ENCODE measurements at places on chromosomes 7 and 10.

DNA sequence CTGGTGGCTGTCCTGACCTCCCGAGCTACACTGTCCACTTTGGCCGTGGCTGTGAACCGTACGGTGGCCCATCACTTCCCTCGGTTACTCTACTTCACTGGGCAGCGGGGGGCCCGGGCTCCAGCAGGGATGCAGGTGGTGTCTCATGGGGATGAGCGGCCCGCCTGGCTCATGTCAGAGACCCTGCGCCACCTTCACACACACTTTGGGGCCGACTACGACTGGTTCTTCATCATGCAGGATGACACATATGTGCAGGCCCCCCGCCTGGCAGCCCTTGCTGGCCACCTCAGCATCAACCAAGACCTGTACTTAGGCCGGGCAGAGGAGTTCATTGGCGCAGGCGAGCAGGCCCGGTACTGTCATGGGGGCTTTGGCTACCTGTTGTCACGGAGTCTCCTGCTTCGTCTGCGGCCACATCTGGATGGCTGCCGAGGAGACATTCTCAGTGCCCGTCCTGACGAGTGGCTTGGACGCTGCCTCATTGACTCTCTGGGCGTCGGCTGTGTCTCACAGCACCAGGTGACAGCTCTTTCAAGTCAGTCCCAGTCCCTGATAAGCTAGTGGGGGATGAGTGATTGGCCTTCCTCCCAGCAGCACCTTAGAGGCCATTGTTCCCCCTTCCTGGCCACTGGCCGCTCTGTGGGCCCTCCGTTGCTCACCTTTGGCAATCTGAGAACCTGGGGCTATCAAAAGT is 3.0 kb downstream of the CHPF2 start:
- DNase-seq = no peak

DNA sequence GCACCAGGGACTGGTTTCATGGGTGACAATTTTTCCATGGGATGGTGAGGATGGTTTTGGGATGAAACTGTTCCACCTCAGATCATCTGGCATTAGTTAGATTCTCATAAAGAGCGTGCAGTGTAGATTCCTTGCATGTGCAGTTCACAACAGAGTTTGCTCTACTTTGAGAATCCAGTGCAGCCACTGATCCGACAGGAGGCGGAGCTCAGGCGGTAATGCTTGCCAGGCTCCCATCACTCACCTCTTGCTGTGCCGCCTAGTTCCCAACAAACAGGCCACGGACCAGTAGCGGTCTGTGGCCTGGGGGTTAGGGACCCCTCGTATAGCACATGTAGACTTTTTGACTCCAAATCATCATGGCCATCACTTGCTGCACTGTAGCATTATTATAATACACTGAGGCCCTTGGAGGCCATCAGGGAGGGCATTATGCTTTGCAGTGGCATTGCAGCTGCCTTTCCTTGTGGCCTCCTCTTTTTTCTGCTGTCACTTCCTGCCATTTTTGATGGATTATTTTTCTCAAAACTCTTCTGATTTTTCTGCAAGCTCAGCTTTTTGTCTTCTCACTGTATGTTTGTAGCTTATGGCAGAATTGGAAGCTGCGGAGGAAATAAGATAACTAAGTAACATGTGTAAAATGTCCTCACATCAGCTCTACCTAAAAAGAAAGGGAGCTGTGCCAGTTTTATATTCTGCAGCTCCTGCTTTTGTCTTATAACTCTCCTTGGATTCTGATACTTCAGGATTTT is 18.5 kb downstream of the CSGALNACT2 start:
- DNase-seq = no peak

- DNase-seq = no peak
These were observed 100.9 kb downstream of the WDR37 start for GRCh38 chr10:1156921-1157614.

GRCh38 chr10:132512693-132513345 is 24.8 kb upstream of the INPP5A start:
- DNase-seq = no peak

GRCh38 chr10:129969184-129969910 is 5.3 kb upstream of the EBF3 start:
- DNase-seq = no peak

GRCh38 chr7:95490231-95490762 is 4.6 kb downstream of the ASB4 start:
- no peak for DNase-seq

- DNase-seq = no peak
These were observed 224.3 kb downstream of the MDFIC start for GRCh38 chr7:115146148-115146547.

DNA sequence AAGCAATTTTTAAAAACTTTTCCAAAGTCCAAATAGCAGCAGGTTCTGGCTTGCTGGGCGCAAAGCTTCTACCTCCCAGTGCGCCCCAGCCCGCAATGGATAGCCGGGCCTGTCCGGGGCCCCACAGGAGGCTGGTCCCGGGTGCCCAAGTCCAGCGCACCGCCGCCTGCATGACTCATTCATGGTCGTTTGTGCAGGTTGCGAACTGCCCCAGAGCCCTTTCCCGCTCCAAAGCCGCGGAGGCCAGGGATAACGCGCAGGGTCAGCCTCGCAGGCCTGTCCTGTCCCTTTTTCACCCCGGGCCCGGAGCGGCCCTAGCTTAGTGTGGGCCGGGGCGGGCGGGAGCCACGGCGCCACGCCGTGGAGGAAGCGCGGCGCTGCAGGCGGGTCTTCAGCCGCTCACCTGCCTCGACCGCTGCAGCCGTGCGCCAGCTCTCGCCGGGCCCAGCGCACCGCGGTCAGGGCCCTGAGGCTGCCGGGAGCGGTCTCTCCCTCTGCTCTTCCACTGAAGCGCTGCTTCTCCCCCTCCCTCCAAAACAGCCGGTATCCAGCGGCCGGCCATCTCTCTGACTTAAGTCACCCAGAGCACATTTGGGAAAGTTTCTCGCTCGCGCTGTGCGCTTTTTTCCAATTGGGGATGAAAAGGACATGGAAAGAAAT is 1.7 kb upstream of the EGR2 start:
- DNase-seq = no peak

DNA sequence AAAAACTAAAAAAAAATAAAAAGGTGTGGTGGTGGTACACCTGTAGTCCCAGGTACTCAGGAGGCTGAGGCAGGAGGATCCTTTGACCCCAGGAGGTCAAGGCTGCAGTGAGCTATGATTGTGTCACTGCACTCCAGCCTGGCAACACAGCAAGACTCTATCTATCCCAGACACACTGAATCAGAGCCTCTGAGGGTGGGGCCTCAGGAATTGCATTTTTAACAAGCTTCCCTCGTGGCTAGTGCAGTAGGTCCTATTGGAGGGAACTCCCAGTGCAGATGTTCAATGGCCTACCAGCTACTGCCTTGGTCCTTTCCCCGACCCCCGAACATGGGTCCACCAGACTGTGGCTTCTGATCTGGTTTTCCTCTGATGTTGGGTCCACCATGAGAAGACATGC is 14.9 kb downstream of the STRA8 start:
- DNase-seq = no peak

DNA sequence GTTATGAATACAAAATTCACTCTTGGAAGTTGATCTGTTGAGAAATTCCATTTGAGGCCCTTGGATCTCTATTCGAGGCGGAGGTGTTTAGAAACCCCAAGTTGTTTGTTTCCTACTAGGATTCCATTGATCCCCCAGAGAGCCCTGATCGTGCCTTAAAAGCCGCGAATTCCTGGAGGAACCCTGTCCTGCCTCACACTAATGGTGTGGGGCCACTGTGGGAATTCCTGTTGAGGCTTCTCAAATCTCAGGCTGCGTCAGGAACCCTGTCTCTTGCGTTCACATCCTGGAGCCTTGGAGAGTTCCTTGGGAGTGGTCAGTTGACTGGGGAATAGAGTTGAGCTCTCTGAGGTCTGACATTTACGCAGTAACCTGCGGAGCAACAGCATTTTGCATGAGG is 1.2 kb downstream of the CFAP69 start:
- no peak for DNase-seq

DNA sequence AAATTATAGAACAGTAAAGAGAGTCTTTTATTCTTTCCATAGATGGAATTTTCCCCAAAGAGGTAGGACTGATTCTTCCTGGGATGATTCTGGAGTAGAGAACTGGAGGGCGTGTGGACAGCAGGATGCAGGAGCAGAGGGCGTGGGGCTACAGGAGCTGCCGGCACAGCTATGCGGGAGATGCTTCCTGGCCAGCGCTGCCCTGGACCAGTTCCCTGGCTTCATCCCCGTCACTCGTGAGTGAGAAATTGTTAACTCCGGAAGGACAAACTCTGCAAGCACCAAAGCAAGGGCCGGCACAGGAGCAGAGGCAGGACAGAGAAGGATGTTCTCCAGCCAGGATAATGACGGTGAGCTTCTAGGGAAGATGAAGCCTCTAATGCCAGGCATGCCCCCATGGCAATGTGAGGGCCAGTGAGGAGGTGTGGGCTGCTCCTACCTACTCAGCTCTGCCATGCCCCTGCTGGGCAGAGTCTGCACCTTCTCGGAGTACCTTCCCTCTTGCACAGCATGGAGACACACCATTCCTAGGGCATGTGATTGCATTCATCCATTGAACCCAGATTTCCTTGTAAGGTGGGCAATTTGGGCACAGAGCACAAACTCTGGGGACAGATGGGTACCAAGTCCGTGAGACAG is 760.9 kb upstream of the IGFBP3 start:
- DNase-seq = no peak

DNA sequence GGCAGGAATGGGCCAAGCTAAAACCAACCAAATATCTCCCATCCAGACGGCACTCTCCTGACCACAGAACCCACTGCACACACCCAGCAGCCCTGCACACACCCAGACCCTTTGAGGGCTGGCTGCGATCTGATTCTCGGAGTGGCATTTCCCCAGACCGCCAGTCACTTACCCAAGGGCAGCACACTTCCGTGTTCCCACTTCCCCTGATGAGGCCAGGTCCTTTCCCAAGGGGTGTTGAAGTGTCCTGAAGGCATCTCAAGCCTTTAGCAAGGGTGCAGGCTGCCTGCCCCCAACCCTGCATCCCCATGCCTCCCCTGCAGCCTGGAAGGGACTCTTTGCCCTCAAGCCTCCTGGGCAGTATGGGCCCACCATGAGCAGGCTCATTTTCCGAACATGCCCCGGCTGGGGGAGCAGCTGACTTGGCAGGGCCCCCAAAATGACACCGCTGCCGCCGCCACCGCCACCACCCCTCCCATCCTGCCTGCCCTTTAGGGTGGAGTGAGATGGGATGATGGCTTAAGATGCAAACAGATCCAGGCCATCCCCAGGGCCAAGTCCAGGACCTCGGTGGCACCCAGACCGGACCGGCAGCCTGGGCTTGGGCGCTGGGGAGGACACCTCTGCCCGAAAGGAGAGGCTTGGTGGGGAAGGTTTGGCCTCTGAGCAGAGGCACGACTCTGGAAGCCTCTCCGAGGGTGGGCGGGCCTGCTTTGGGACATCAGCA is 159.8 kb downstream of the NRF1 start:
- no peak for DNase-seq

- peak; percentile 59 for DNase-seq
These were observed 114.4 kb upstream of the CDK1 start for GRCh38 chr10:60663850-60664249.

GRCh38 chr7:922334-923107 is 32.0 kb downstream of the ADAP1 start:
- no peak for DNase-seq

GRCh38 chr7:122056977-122057376 is 87.1 kb downstream of the AASS start:
- no peak for DNase-seq

DNA sequence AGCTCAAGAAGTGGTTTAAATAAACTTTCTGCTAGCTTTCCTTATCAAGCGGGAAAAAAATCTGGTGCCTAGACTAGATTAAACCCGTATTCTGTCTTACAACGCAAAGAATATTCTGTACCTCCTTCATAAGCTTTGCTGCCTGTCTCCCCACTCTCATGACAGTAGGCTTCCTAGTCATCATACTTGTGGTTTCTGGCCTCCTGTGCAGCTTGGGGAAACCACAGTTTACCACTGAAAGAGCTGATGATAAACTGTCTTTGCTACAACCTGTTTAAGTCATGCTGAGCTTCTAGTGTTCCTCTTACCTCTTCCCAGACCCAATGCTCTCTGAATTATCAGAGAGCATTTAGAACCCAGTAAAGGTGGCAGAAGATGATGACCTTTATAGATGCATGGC is 55.0 kb downstream of the PODXL start:
- DNase-seq = no peak

DNA sequence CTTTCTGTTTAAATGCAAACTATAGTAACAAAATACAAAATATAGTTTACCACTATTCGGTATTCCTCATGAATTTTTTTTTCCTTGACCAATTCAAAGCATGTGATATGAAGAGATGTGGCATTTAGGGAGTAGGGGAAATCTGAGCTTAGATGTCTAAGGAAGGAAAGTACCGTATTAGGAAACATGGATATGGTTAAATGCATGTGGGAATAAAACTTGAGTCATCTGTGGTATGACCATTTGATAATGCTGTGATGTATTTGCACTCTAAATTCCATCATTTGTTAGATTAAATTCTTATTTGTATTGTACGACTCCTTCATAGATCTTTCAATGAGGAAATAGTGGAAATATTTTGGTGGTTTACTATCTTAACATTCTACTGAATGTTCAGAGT is 19.7 kb downstream of the AHR start:
- no peak for DNase-seq

DNA sequence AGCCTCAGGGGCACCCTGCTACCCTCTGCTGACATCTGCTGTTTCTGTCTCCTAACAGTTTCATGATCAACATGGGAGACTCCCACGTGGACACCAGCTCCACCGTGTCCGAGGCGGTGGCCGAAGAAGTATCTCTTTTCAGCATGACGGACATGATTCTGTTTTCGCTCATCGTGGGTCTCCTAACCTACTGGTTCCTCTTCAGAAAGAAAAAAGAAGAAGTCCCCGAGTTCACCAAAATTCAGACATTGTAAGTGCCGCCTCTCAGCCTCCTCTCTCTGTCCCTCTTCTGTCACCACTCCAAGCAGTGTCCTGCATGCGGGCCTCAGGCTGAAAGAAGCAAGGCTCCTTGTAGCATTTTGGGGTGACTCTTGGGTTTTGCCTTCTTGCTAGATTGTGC is 39.0 kb downstream of the POR start:
- DNase-seq = no peak

DNA sequence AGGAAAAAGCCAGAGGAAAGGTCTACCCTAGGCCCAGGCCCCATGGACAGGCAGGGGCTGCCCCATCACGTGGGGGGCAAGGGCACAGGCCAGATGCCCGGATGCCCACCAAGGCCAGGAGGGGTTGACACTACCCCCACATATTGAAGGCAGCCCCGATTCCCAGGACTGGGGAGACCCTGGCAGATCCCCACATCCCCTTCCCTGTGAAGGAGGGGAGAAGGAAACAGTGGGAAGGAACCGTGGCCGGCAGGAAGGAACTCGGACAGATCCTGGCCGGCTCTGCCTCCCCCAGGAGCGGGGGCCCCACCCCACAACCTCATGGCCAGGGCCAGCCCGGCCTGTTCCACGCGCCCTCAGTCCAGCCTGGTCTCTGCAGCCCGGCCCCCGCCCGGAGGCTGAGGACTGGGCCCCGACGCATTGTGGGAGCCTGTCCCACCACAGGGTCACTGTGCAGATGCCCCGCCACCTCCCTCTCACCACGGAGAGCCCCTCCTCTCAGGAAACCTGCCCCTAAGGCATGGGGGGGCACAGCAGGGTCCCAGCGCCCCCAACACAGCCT is 41.3 kb downstream of the PAPOLB start:
- DNase-seq = no peak
